ENCODE measurements at places on chromosomes 4 and X.
A peak's percentile ranks its signal among the peaks of the same experiment; 100 is the strongest.

DNA sequence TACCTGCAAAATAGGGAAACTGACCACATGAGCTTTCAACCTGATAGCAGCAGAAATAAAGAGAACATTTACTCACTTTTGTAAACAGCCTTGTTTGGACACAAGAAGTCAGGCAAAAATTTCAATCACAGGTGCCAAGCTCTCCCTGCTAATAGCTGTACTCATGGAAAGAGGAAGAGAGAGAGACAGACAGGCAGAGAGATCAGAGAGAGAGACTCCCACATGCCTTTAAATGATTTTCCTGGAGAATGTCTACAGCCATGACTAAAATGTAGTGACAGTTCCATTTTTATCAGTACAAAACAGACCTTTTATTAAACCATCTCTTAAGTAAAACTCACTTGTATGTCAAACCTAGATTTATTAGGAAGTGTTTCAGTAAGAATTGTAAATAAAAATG is 752.9 kb downstream of the TRAM1L1 start:
- DNase-seq: no peak

- no peak for DNase-seq
Measured at GRCh38 chr4:182738283-182739047, 178.7 kb downstream of the DCTD start.

DNA sequence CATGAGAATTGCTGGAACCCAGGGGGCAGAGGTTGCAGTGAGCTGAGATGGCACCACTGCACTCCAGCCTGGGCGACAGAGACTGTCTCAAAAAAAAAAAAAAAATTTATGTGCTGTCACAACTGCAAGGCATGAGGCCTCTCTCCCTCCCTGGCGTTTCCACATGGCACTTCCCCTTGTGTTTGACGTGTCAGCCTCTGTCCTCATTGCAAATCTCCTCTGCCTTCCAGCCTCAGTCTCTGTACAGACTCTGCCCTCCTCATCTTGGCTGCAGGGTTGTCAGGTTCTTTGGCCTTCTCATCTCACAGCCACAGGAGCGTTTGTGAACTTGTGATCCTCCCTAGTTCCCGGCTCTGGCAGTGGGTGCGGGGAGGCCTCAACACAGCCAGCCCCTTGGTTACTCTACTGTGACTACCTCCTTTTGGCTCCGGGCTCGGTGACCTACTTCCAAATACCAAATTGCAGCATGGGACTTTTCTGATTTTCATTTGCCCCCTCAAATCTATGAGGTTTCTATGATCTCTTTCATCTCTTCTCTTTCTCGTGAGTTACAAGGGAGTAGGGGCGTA is 250.0 kb downstream of the CBR4 start:
- DNase-seq: no peak

GRCh38 chr4:88991746-88992145 is 65.2 kb downstream of the FAM13A start:
- DNase-seq: no peak

DNA sequence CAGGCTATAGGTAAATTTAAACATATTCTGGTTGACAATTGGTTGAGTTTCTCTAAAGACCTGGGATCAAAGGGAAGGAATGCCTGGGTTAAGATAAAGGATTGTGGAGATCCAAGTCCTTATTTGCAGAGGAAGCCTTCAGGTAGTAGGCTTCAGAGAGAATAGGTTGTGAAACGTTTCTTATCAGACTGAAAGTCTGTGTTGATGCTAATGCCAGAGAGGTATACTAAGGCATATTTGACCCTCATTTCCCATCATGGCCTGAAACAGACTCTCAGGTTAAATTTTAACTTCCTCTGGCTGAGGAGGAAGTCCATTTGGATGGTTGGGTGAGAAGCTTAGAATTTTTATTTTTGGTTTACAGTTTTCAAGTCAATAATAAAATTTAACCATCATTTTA is 48.1 kb downstream of the UGT2A2 start:
- DNase-seq: no peak

- DNase-seq: no peak
Measured at GRCh38 chr4:32830160-32830559, 2110.0 kb downstream of the PCDH7 start.

GRCh38 chr4:52037689-52038102 is 403 bp downstream of the SGCB start:
- DNase-seq: no peak

- DNase-seq: peak; percentile 10
Measured at GRCh38 chrX:41085878-41086626, 807 bp downstream of the USP9X start.

DNA sequence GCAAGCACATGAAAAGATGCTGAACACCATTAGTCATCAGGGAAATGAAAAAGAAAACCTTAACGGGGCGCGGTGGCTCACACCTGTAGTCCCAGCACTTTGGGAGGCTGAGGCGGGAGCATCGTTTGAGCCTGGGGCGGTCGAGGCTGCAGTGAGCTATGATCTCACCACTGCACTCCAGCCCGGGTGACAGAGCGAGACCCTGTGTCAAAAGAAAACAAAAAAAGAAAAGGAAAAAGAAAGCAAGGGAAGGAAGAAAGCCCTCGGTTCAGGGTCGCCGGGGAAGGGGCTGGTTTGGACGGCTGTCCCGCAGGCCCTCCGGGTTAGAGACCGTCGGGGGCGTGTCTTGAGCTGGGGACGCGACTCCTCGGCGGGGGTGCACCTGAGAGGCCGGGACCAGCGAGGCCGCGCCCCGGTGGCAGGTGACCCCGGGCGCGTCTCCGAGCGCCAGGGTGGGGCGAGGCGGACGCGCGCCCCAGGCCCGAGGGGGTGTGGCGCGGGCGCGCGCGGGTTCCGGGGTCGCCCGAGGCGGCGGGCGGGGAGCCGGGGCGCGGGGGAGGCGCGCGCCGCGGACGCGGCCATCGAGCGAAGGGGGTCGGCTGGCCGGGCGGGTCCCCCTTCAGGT is 478 bp upstream of the PLXNA3 start:
- DNase-seq: peak; percentile 24

DNA sequence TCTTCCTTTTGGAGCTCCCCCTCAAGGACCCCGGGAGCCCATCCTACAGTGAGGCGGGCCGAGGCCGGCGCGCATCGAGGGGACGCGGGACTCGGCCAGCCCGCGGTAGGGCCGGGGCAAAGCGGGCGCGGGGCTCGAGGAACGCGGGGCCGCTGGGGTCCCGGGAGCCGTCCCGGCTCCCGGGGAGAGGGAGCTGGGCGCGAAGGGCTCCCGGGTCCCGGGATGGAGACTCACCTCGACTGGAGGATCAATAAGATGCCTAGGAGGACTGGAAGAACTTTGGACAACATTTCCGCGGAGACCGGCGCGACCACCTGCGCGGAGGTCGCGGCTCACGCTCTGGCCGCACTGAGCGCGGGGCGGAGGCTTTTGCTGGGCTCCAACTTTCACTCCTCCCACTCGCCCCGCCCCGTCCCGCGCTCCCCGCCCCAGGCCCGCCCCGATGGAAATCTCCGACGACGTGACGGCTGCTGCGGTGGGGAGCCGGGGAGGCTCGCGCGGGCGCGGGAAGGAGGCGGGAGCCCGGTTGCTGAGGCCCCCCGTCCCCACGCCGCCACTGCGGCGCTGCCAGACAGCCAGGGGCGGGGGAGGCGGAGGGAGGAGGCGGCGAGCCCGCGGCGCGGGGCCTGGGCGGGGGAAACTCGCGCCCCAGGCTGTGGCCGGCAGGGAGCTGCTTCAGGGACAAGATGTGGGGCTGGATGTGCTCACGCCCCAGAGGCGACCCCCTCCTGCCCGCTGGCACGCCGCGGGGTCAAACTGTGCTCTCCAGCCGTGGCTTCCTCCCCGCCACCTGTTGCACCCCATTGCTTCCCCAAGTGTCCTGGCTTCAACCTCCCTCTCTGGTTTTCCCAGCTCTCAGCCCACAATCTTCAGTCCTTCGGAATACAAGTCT is at the start of gene GABRE:
GABRE (minus strand) TSS at position 341 of the 892 bp plus-strand sequence; CDS start at position 290, 51 bp downstream.
- no peak for DNase-seq

DNA sequence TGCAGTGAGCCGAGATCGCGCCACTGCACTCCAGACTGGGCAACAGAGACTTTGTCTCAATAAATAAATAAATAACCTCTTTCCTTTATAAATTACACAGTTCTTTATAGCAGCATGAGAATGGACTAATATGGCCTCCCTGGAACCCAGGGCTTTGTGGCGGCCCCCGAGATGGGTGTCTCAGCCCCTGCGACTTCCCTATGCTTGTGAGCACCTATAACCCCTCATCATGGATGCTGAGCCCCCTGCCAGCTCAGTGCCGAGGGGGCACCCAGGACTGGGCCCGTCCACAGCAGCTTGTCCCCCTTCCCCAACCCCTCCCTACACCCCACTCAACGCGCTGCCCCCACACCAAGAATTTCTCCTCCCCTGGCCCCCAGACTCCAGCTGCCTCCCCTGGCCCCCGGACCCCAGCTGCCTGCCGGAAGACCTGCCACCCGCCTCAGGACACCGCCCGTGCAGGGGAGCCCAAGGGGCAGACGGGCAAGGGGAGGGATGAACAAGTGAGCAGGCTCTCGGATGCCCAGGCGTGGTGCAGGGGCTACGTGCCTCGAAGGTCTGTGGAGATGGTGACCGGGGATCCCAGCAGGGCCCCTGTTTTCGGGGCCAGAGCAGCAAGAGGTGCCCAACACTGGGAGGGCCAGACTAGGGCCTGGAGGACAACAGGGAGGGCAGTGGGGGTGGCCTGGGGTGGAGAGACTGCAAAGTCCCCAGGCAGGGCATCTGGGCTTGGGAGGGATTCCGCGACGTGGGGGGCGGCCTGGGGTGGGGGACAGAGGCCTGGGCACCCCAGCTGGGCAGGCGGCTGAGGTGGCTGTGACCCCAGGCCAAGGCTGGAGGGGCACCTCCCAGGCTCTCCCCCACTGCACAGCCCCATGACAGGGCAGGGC is 74.0 kb downstream of the FAM53A start:
- no peak for DNase-seq

GRCh38 chr4:160724063-160724462 is 1439.7 kb downstream of the FSTL5 start:
- no peak for DNase-seq

GRCh38 chrX:8037593-8038348 is 110.6 kb upstream of the PNPLA4 start:
- no peak for DNase-seq

DNA sequence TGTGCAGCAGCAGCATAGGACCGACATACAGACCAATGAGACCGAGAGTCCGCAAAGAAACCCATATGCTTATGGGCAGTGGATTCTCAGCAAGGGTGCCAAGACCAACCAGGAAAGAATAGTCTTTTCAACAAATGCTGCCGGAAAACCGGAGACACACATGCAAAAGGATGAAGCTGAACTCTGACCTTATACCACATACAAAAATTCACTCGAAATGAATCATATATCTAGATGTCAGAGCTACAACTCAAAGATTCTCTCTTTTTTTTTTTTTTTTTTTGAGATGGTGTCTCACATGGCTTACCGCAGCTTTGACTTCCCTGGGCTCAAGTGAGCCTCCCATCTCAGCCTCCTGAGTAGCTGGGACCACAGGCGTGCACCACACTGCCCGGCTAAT is 16.0 kb upstream of the MXD4 start:
- DNase-seq: no peak

DNA sequence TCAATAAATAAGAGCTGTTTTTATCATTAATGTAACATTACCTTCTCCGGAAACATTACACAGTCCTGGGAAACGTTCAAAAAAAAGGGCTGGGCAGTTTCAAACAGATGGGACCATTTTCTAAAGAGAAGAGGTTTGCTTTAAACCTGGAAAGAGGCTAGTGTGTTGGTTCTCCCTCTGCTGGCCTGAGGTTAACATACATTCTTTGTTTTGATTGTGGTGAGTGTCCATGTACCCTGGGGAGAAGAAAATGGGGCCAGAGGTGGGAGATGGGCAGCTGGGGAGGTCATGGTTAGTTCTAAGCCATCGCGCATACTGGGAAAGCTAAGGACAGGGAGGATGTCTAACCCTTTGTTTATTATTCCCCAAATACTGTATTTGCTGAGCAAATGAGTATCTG is 194.7 kb downstream of the CPEB2 start:
- no peak for DNase-seq

DNA sequence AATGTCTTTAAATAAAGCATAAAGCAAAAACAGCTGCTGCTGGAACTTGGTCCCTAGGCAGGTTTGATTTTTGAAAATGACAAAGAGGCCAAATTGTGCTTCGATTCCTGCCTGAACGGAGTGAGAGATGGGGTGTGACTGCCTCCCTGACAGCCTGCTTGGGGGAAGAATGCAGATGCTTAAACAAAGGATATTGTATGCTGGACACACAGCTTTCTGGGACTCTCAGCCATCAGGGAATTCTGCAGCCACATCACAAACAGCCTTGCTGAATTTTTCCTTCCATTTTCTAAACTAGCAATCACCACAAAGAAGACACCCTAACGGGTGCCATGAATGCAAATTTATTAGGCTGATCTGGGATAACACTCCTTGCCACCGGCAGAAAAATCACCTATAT is 83.9 kb upstream of the CPEB2 start:
- DNase-seq: no peak

GRCh38 chr4:140755774-140756318 is 339 bp downstream of the TBC1D9 start:
- no peak for DNase-seq

- DNase-seq: no peak
Measured at GRCh38 chr4:114036864-114037263, 57.4 kb upstream of the ARSJ start.

- no peak for DNase-seq
Measured at GRCh38 chr4:2387829-2388228, 30.6 kb downstream of the ZFYVE28 start.

DNA sequence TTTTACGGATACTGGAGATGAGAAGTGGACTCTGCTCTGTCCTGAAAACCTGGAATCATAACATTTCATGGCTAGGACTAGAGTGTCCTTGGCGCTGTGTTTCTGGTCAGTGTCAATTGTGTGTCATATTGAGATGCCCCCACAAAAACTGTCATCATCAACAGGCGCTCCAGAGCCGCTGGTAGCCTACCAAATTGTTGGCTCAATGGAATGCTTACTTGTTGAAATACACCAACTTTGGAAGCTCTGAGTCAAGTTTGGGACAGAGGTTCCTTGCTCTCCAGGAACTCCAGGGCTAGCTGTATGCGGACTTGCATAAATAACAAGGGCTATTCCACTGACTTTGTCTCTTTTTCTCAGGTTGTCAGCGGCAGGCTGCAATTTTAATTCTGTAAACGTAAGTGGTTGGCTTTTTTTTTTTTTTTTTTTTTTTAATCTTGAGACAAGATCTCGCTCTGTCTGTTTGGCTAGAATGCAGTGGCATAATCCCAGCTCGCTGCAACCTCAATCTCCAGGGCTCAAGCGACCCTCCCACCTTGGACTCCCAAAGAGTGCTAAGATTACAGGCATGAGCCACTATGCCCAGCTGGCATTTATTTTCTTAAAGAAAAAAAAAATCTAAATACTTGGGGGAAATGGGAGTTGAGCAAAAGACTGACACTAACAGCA is 871 bp upstream of the HPGD start:
- no peak for DNase-seq

- DNase-seq: no peak
Measured at GRCh38 chr4:102764901-102765300, 4.1 kb upstream of the MANBA start.

All from stimulated activated CD4-positive, alpha-beta T cell treated with anti-CD3 and anti-CD28 coated beads, Interleukin-15, amount 100 ng/mL, for 1 hour (primary cell).